ENCODE measurements at places on chromosomes 2 and 18.

DNA sequence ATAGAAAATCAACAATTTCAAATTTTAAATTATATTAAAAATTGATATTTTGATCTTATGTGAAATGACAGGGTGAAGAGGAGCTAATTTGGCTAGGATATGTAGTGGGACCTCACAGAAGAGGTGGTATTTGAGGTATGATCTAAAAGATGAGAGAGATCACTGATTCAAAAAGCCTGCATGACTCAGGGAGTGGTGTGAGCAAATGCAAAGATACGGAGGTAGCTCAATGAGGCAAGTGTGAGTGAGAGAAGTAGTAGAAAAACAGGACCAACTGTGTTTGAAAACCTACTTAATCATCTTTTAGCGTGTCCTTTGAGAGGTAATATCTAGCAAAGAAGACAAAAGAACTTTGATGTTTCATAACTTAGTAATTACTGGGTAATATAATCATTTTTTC is 557.5 kb downstream of the DSC3 start:
- DNase-seq: no peak

DNA sequence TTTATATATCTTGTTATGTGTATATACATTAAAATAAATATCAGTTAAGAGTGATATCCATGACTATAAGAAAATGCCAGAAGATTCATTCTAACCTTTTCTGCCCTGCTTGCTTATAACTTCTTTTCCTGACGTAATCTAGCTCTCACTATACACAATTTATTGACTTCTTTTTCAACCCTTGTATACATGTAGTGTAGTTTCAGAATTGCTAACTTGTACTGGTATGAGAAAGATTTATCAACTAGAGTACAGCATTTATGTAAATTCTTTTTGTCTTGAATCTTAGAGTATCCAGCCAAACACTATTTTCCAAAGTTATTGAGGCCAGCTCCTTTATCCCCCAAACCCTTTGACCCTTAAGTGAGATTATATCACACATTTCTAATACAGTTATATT is 798.0 kb upstream of the RAB6C start:
- no peak for DNase-seq

DNA sequence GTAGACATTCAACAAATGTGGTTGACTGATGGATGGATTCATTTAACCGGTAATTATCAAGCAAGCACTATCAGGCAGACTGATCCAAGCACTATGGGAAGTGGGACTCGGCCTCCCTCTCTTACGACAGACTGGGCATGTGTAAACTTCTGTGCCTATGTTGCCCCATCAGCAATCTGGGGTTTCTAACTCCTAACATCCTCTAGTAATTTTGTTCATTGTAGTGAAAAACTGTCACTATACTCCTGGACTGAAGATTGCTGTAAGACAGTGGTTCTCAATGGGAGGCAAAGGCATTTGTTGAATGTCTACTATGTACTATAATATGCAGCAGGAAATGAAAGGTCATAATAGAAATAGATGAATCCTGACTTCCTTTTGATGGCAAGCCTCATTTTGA is 51.2 kb upstream of the CREB1 start:
- DNase-seq: no peak

GRCh38 chr2:213251618-213252017 is 32.6 kb upstream of the SPAG16 start:
- no peak for DNase-seq

- no peak for DNase-seq
These were observed 137.7 kb upstream of the MMADHC start for GRCh38 chr2:149725234-149725633.

DNA sequence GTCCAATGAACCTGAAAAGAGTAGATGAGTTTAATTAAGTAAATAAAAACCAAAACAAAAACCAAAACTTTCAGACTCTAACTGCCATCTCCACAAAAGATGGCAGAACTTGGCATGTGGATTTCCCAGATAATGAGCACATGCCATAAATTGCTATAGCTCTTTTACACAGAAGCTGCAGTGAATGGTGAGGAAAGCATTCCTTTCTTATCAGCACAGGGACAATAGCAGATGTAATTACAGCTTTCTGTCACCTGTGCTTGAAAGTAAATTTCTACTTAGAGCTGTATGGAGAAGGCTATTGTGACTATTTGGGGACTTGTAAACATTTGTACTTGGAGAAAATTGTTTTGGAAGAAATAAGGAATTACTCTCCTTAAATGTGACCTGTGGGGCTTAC is 378.4 kb downstream of the RPRM start:
- DNase-seq: no peak

Data from endothelial cell (in vitro differentiated cells).